Right lobe of liver (tissue), 6 donors: ENCODE measurements at places on chromosomes 2 and 18. TPM values are rescaled to one million over a fixed set of nuclear protein-coding genes. Genes with fewer than 3 reads are reported as not detected.

The STARD6 gene
- total RNA-seq: not detected

The EFEMP1 gene
- 22.3 TPM for total RNA-seq

The MAL gene
- not detected for total RNA-seq

The DLGAP1 gene
- total RNA-seq: 0.10 TPM

The IL36A gene
- total RNA-seq: not detected

The CTDP1 gene
- 7.9 TPM for total RNA-seq

The FSHR gene
- not detected for total RNA-seq

The GALNT13 gene
- not detected for total RNA-seq

The GPD2 gene
- 8.8 TPM for total RNA-seq

The MSH2 gene
- total RNA-seq: 5.2 TPM

The C2orf42 gene
- total RNA-seq: 16.7 TPM

The EGR4 gene
- total RNA-seq: not detected

The GAREM2 gene
- total RNA-seq: not detected

The MAPRE3 gene
- total RNA-seq: 13.7 TPM

The TGIF1 gene
- total RNA-seq: 16.6 TPM

The PLCL1 gene
- total RNA-seq: 0.27 TPM

The C2orf92 gene
- total RNA-seq: 2.0 TPM

The MYO5B gene
- 15.0 TPM for total RNA-seq

The NPHP1 gene
- 1.0 TPM for total RNA-seq

The DNAJC10 gene
- total RNA-seq: 36.2 TPM

The GAREM1 gene
- total RNA-seq: 5.8 TPM

The SLC19A3 gene
- total RNA-seq: 13.7 TPM

The METAP1D gene
- 2.4 TPM for total RNA-seq

The UCN gene
- total RNA-seq: 2.4 TPM

The PARD3B gene
- 6.0 TPM for total RNA-seq

The DSC1 gene
- total RNA-seq: not detected

The ABCB11 gene
- total RNA-seq: 128 TPM

The LRRC30 gene
- not detected for total RNA-seq

The GKN1 gene
- not detected for total RNA-seq

The KIAA1328 gene
- 2.0 TPM for total RNA-seq

The ERFE gene
- total RNA-seq: 0.31 TPM

The MTA3 gene
- total RNA-seq: 9.2 TPM

The TRIM54 gene
- not detected for total RNA-seq

The SIGLEC15 gene
- total RNA-seq: 0.35 TPM

The FHL2 gene
- 28.8 TPM for total RNA-seq

The DSC2 gene
- total RNA-seq: 9.7 TPM

The LHCGR gene
- total RNA-seq: not detected

The ZSWIM2 gene
- not detected for total RNA-seq

The NYAP2 gene
- not detected for total RNA-seq

The TNFAIP6 gene
- not detected for total RNA-seq

The XIRP2 gene
- total RNA-seq: 0.25 TPM

The AP1S3 gene
- 12.7 TPM for total RNA-seq

The STPG4 gene
- total RNA-seq: not detected

The CD302 gene
- 163 TPM for total RNA-seq
